Endodermal cell (in vitro differentiated cells): ENCODE measurements at places on chromosomes 2 and 18. TPM values are rescaled to one million over a fixed set of nuclear protein-coding genes. Genes with fewer than 3 reads are reported as not detected.

The SLC39A6 gene
- total RNA-seq: 16.2 to 25.7 TPM (median 25.5 TPM) in 3 replicates

The ASTL gene
- not detected in 3 replicates for total RNA-seq

The MYCN gene
- 50.3 and 52.3 TPM in 2 replicates for total RNA-seq

The UNC50 gene
- 73.8 to 81.2 TPM (median 80.6 TPM) in 3 replicates for total RNA-seq

The MYO5B gene
- 11.6 and 16.8 TPM in 2 replicates for total RNA-seq

The RAB27B gene
- total RNA-seq: 0.99 and 1.0 TPM in 2 replicates

The TRIM43 gene
- not detected in 2 replicates for total RNA-seq

The SLC38A11 gene
- not detected in 2 replicates for total RNA-seq

The ERLEC1 gene
- 31.6 to 40.4 TPM (median 38.4 TPM) in 3 replicates for total RNA-seq

DNA sequence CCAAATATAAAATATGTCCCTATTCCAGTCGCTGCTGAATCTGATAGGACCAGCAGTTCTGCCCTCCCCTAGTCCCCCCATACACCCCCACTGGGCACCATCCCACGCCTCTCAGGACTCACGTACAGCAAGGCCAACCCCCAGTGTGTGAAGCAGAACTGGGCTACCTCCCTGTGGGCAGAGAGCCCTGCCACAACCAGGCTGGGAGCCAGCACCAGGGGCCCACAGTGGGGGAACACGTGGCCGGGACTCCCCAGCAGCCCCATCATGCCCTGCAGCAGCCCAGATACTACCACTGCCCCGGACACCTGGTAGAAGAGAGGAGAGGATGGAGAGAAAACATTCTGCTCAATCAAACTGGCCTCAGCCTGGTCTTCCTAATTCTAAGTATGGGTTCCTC lies 1.3 kb downstream of the SLC23A3 start:
- peaks cover 3% of the 10 kb centered on the region for H3K4me1 ChIP-seq
- peaks cover under 1% of the 10 kb centered on the region for H3K27me3 ChIP-seq
- no peak overlapping the region for H3K4me3 ChIP-seq
- H3K27ac ChIP-seq: no peak overlapping the region
- peaks cover 14% of the 10 kb centered on the region for H3K36me3 ChIP-seq
- DNase-seq: no peak

DNA sequence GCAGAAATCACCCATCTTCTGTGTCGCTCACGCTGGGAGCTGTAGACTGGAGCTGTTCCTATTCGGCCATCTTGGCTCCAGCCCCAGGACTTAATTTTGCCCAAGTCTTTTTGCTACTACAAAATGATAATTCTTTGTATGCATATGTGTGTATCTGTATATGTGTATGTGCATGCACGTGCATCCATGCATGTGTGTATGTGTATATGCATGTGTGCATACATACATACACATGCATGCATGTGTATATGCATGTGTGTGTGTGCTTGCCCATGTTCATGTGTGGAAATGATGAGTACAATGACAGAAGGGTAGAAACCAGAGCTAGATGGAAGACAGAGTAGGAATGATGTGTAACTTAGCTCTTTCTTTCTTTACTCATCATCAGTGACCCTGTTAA lies 497.9 kb upstream of the SPRED2 start:
- no peak overlapping the region for H3K27ac ChIP-seq
- H3K4me1 ChIP-seq: no peaks in the 10 kb centered on the region
- H3K4me3 ChIP-seq: no peak overlapping the region
- H3K27me3 ChIP-seq: no peaks in the 10 kb centered on the region
- no peaks in the 10 kb centered on the region for H3K36me3 ChIP-seq
- no peak for DNase-seq

DNA sequence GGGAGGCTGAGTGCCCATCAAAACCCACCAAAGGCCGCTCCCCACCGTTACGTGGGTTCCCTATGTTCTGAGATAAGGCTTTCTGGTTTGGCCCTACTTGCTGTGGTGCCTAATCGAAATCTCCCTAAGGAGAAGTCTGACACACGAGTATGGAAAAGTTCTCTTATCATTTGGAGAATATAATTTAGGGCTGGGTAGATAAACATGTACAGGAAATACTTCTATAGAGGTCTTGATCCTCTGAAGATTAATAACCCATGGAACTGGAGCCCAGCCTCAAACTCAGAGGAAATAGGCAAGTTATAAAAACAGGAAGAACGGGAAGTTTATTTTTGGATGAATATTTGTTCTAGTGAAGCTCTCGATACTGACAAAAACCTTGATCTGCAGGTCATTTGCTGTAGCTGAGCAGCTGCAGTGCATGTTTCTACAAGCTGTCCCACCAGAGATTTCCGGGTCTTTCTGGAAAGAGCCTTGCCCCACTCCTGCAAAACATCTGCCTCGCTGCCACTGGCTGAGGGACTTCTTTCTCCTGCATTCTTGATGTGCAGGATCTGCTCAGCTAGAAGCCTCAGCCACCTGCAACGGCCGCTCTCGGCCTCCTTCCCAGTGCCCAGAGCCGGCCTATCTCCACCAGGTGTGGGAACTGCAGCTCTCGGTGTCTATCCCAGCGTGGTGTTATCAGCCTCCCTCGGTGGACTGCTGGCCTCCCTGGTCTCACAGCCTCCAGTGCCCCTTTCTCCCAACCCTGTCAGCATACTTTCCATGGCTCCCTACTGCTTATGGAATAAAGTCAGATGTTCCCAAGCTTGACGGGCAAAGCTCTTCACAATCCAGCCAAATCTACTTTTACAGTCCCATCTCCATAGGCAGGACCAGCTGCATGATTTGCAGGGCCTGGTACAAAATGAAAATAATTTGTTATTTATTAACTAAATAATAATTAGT lies 48.6 kb downstream of the SPRED2 start:
- peaks cover 37% of the 10 kb centered on the region for H3K36me3 ChIP-seq
- H3K27me3 ChIP-seq: no peaks in the 10 kb centered on the region
- H3K27ac ChIP-seq: no peak overlapping the region
- H3K4me1 ChIP-seq: peaks cover 14% of the 10 kb centered on the region
- no peak overlapping the region for H3K4me3 ChIP-seq

DNA sequence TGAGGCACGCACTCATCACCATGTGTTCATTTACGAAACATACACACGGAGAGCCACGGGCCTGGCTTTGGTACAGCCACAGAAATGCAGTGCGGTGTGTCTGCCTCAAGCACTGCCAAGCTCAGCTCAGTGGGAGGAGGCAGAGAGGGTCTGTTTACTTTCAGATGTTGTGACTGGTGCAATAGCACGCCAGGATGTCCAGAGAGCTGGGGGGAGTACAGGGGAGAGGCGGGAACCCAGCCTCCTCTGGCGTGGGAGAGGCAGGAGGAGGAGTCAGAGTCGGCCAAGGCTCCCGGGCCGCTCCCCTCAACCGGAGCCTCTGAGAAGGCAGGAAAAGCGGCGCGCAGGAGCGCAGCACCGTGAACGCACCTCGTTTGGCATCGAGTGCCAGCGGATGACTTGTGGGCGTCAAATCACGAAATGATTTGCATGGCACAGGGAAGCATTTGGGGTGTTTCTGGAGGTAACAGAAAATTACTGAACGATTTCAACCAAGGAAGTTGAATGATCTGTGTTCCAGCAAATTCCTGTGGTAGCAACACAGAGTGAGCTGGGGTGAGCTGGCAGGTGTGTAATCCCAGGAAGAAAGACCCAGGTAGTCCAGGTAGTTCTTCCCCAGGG lies 143.0 kb downstream of the ZNF516 start:
- H3K27me3 ChIP-seq: no peaks in the 10 kb centered on the region
- H3K27ac ChIP-seq: no peak overlapping the region
- H3K4me1 ChIP-seq: no peaks in the 10 kb centered on the region
- DNase-seq: no peak
- peaks cover 13% of the 10 kb centered on the region for H3K36me3 ChIP-seq
- no peak overlapping the region for H3K4me3 ChIP-seq

DNA sequence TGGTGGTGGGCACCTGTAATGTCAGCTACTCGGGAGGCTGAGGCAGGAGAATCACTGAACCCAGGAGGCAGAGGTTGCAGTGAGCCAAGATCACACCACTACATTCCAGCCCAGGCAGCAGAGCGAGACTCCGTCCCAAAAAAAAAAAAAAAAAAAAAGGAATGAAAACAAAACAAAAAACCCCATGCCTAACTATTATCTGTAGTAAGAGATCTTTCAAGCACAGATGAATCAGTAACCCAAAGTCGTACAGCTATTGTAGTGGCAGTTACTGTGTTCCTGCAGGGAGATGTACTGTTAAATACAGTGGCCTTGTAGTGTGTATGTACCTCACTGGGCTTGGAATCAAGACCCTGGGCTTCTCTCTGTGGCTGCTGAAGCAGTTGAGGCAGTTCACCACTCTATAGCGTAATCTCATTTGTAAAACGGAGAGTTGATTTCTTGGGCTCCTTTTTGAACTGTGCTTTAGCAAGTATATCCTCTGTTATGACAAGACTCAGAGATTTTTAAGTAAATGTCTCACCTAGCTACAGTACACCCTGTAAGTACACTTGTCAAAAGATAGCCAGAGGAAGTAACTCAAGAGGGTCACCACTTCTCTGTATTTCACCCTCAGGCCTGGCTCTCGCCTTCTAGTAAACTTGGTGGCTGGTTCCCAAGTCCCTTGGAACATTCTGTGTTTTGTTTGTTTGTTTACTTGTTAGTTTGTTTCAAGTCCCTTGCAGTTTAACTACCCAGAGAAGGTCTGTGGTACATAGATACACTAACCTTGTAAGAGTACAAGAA lies 109.6 kb upstream of the FOSL2 start:
- no peak overlapping the region for H3K27ac ChIP-seq
- no peaks in the 10 kb centered on the region for H3K36me3 ChIP-seq
- no peaks in the 10 kb centered on the region for H3K4me1 ChIP-seq
- H3K27me3 ChIP-seq: no peaks in the 10 kb centered on the region
- DNase-seq: no peak

- no peak overlapping the region for H3K27ac ChIP-seq
- H3K27me3 ChIP-seq: no peaks in the 10 kb centered on the region
- no peaks in the 10 kb centered on the region for H3K36me3 ChIP-seq
Observed at GRCh38 chr2:236975766-236976165, 109.9 kb upstream of the COPS8 start.

DNA sequence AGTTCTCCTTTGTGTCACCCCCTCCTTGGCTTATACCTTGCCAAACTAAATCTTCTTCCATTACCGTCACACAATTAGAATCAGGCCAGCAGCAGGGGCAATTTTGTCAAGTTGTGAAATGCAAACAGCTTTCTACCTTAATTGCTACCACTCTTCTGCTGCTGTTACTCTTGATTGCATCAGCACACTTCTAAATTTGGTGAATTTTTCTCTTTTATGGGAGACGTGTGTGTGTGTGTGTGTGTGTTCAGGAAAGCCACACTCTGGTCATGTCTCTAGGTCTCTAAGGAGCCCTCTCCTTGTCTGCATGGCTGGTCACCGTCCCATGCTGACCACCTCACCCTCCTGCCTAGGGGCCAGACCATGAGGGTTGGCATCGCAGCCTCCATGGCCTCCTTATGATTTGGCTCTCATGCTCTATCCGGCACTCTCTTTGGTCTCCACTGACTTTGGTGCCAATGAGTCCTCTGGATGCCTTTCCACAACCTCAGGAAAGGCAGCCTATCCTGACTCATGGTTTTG lies 87.7 kb downstream of the GATA6 start:
- H3K27me3 ChIP-seq: no peaks in the 10 kb centered on the region
- no peak for DNase-seq
- no peaks in the 10 kb centered on the region for H3K36me3 ChIP-seq
- no peaks in the 10 kb centered on the region for H3K4me1 ChIP-seq

DNA sequence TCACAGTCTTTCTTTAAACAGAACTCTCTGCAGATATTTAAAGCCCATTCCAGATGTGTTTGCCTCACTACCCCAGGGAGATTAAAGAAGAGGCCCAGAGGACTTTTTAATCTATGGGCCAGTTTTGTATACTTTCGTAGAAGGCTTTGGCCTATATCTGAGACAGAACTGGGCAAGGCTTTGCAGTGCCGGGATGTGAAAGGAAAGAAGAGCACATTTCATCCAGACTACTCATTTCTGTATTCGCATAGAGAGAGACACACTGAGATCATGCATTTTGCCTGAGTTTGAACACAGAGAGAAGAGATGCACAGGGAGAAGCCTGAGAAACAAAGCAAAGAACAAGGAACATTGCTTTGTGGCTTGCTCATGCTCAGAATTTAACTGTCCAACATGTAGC lies 54.9 kb upstream of the SLC5A7 start:
- H3K4me1 ChIP-seq: no peaks in the 10 kb centered on the region
- H3K27me3 ChIP-seq: no peaks in the 10 kb centered on the region
- no peaks in the 10 kb centered on the region for H3K36me3 ChIP-seq
- DNase-seq: no peak

- no peaks in the 10 kb centered on the region for H3K4me1 ChIP-seq
- H3K4me3 ChIP-seq: no peak overlapping the region
- H3K36me3 ChIP-seq: no peaks in the 10 kb centered on the region
- H3K27ac ChIP-seq: no peak overlapping the region
- no peak for DNase-seq
- H3K27me3 ChIP-seq: no peaks in the 10 kb centered on the region
Observed at GRCh38 chr2:139518321-139518720, 738.1 kb upstream of the NXPH2 start.

- H3K27me3 ChIP-seq: no peaks in the 10 kb centered on the region
- peak; percentile 79 for DNase-seq
- H3K27ac ChIP-seq: no peak overlapping the region
- no peak overlapping the region for H3K4me3 ChIP-seq
- no peaks in the 10 kb centered on the region for H3K36me3 ChIP-seq
- H3K4me1 ChIP-seq: no peaks in the 10 kb centered on the region
Observed at GRCh38 chr2:95323347-95324155, 26.4 kb downstream of the KCNIP3 start.

DNA sequence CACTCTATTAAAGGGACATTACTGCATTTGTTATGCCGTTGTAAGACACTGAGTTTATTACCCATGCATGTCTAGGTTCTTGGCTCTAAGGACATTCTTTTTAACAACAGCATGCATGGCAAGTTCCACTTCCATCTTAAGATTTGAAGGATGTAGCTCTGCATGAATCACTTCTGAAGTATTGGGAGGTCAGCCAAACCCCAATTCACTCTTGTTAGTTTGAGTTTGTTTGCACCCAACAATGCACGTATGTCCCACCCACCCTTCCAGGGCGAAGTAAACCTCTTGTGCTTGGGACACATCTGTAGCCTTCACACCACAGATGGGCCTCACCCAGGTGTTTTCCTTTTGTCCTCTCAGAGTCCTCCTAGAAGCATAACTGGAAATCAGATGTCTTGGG lies 5.6 kb upstream of the LAMA3 start:
- no peak overlapping the region for H3K27ac ChIP-seq
- H3K36me3 ChIP-seq: no peaks in the 10 kb centered on the region
- H3K27me3 ChIP-seq: peaks cover 34% of the 10 kb centered on the region
- H3K4me1 ChIP-seq: no peaks in the 10 kb centered on the region
- DNase-seq: no peak

DNA sequence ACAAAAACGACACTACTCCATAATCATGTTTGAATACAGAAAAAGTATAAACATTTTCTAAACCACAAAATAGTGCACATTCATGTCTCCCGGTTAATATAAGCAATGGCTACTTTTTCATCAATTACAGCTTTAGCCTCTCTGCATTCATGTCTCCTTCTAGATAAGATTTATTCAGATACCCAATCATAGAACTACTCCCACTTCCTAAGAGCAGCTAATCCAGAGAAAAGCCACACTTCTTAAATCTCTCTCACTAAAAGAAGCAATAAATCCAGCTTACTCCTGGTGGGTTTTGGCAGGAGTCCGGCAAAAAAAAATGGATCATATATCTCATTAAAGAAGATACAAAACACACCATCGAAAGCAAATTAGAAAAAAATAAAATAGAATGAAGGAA lies 20.1 kb downstream of the DSEL start:
- no peak overlapping the region for H3K4me3 ChIP-seq
- no peaks in the 10 kb centered on the region for H3K36me3 ChIP-seq
- DNase-seq: no peak
